ENCODE measurements at places on chromosomes 6 and 20. TPM values are rescaled to one million over a fixed set of nuclear protein-coding genes. Genes with fewer than 3 reads are reported as not detected.

The LY6G6D gene
- not detected for total RNA-seq

DNA sequence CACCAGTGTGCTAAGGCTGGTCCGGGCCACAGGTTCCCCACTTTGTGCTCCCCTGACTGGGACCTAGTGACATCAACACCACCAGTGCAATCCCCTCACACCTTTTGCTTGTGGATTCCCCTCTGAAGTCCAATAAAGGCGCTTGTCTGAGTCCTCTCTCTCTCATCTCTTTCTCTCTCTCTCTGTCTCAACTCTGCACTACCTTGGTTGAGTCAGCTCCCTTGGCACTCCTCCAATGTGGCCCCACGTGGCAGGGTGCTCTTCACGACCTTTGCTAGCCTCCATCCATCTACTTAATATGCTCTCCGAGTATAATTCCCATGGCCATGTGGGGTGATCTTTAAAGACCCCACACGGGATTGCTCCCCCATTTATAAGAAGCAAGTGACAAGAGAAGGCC lies 385.0 kb downstream of the CD83 start:
- no peak overlapping the region for H3K4me3 ChIP-seq
- H3K36me3 ChIP-seq, result no peaks in the 10 kb centered on the region

- H3K36me3 ChIP-seq, result no peaks in the 10 kb centered on the region
- no peak overlapping the region for H3K27ac ChIP-seq
- no peak overlapping the region for H3K4me3 ChIP-seq
Observed at GRCh38 chr6:96786336-96786735, 50.9 kb downstream of the GPR63 start.

DNA sequence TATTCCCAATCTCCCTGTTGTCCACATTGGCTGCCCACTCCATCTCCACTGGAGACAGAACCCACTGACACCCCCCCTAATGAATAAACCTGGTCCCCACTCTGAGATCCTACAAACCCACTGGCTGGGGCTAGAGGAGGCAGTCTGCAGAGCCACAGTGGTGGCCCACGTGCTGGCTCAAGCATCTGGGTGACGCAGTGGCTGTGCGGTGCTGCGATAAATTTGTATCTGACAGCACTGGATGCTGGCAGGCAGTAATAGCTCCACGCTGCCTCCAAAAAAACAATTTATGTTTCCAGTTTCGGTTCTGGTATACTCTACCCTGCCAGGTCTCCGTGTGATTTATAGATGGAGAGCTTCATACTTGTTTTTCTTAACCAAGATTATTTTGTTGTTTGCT lies 87.1 kb upstream of the SYNDIG1 start:
- no peaks in the 10 kb centered on the region for H3K27me3 ChIP-seq
- peak; percentile 22 for DNase-seq
- no peak overlapping the region for H3K27ac ChIP-seq
- H3K4me1 ChIP-seq, result no peaks in the 10 kb centered on the region
- H3K36me3 ChIP-seq, result no peaks in the 10 kb centered on the region

GRCh38 chr6:21033575-21034026 lies 499.3 kb downstream of the CDKAL1 start:
- H3K4me1 ChIP-seq, result no peaks in the 10 kb centered on the region
- no peaks in the 10 kb centered on the region for H3K27me3 ChIP-seq
- no peak overlapping the region for H3K4me3 ChIP-seq
- H3K36me3 ChIP-seq, result no peaks in the 10 kb centered on the region
- no peak overlapping the region for H3K27ac ChIP-seq

DNA sequence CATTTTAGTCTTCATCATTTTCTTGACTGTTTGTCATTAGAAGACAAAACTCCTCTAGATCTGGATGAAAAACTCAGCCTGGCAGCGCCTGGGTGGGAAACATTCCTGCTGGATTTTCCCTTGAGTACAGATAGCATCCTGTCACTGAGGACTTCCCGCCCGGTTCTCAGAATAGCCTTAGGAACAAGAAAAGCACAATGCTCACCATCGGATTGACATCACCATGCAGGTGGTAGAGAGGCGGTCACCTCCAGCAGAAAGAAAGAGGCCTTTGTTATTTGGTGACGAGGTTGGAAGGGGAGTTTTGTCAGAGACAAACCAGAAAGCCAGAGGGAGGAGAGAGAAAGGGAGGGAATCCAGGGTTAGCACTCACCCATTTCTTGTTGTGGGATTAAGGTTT lies 39.8 kb downstream of the KIF25 start:
- peaks cover 7% of the 10 kb centered on the region for H3K4me1 ChIP-seq
- H3K27ac ChIP-seq, result no peak overlapping the region
- DNase-seq, result no peak
- H3K36me3 ChIP-seq, result no peaks in the 10 kb centered on the region

- no peaks in the 10 kb centered on the region for H3K36me3 ChIP-seq
- H3K27me3 ChIP-seq, result no peaks in the 10 kb centered on the region
- H3K4me1 ChIP-seq, result peaks cover 30% of the 10 kb centered on the region
- H3K27ac ChIP-seq, result peak overlapping the region; percentile 64
Observed at GRCh38 chr6:16420715-16421461, 182.5 kb downstream of the GMPR start.

- no peak overlapping the region for H3K27ac ChIP-seq
- no peaks in the 10 kb centered on the region for H3K36me3 ChIP-seq
- H3K27me3 ChIP-seq, result no peaks in the 10 kb centered on the region
- DNase-seq, result no peak
Observed at GRCh38 chr6:129667034-129667433, 42.9 kb downstream of the ARHGAP18 start.

- H3K27ac ChIP-seq, result no peak overlapping the region
- H3K4me1 ChIP-seq, result peaks cover 7% of the 10 kb centered on the region
- H3K27me3 ChIP-seq, result no peaks in the 10 kb centered on the region
Observed at GRCh38 chr6:35451354-35452182, 570 bp upstream of the FANCE start.

DNA sequence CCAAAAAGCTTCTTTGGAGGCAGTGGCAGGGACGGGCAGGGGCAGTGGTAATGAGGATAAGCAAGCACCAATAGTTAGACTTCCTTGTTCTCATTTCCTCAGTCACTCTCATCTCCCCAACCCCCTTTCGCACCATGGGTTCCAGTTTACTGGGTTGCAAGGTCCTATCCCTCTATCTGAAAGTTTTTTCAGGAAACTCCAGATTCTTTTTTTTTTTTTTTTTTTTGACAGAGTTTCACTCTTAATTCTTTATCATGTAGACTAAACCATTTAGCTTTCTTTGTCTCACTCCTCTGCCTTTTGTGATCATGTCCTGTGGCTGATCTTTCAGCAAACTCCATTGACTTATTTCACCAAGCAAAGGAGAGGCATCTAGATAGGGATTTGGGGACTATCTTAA lies 51.4 kb upstream of the GMDS start:
- H3K27me3 ChIP-seq, result no peaks in the 10 kb centered on the region
- no peak overlapping the region for H3K27ac ChIP-seq
- no peaks in the 10 kb centered on the region for H3K4me1 ChIP-seq
- H3K4me3 ChIP-seq, result no peak overlapping the region
- H3K36me3 ChIP-seq, result no peaks in the 10 kb centered on the region
- DNase-seq, result no peak

The CBLN4 gene
- 16.9 TPM for total RNA-seq

Measured in adrenal gland (tissue), 19 donors.